ENCODE measurements at places on chromosomes 3 and 15.
A peak's percentile ranks its signal among the peaks of the same experiment; 100 is the strongest.

- peak; percentile 13 for DNase-seq
Measured at GRCh38 chr3:137970914-137971831, 38.8 kb upstream of the CLDN18 start.

- no peak for DNase-seq
Measured at GRCh38 chr3:30659270-30660130, 53.1 kb downstream of the TGFBR2 start.

- DNase-seq = no peak
Measured at GRCh38 chr3:32403663-32404062, 12.0 kb downstream of the CMTM7 start.

GRCh38 chr15:73900095-73900712 is 26.1 kb upstream of the LOXL1 start:
- DNase-seq = no peak

Measured in hematopoietic multipotent progenitor cell treated with erythropoietin and hydrocortisone succinate and interleukin-3 and kit ligand, for 15 days (in vitro differentiated cells).